ENCODE measurements at places on chromosomes 3 and 15.
A peak's percentile ranks its signal among the peaks of the same experiment; 100 is the strongest.

DNA sequence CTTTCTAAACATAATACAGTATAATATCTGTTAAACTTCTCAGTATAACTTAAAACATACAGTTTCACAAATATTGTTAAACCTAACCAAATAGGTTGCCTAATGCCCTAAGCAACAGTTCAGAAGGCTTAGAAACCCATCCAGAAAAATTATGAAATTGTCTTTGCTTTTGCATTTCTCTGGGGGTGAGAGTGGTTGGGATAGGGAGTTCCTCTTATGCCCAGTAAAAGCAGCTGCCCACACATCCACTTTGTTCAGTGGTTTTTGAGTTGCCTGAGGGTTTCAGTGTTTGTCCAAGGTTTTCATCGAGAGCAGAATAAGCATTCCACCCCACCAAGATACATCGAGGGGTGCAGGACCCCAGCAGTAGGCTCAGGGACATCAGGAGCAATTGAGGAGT is 179.4 kb downstream of the CDIN1 start:
- no peak for DNase-seq

- DNase-seq: no peak
These were observed 27.4 kb upstream of the PLXND1 start for GRCh38 chr3:129633751-129634481.

DNA sequence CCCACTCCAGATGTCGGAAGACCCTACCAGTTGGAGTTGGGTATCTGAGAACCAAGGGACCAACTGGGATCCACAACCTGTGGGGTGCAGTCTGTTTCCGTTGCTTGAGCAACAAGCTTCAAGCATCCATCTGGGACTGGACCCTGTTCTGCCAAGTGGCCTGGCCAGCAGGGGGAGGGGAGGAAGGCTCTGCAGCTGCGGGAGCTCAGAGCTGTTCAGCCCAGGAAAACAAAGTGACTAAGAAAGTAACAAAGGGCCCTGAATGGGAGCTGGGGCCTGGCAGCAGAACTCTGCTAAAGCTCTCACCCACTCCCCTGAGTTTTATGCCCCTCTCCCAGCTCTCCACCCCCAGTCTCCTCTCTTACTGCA is 2.7 kb downstream of the TYRO3 start:
- no peak for DNase-seq

DNA sequence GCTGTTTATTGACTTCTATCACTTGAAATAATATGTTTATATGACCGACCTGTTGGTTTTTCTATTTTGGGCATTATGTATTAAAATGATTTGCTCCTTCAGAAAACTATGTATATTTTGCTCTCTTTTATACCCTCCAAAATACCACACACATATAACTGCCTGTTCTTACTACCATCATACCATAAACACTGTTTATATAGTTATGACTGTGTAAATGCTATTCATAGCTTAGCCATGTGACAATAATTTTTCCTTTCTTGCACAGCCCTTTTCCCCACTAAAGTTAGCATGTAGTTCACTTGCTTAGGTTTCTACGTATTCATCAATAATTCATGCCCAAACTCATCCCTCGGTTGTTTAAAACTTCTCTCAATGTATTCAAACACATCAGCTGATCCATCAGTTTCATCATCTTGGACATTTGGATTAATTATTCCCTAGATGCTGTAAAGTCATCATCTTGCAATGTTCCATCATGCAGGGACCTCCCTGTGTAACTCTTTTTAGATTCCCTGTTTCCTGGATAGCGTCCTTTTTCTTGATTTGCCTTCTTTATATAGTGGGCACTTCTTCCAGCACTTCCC is 8.2 kb upstream of the RYK start:
- no peak for DNase-seq

GRCh38 chr3:69084326-69085167 is at the start of gene ARL6IP5:
TSS of gene ARL6IP5 (plus strand) at chr3:69084937. CDS start at chr3:69085048, 111 bp downstream.
- DNase-seq: peak; percentile 90

GRCh38 chr3:31559872-31560534 is 27.3 kb downstream of the STT3B start:
- DNase-seq: no peak

DNA sequence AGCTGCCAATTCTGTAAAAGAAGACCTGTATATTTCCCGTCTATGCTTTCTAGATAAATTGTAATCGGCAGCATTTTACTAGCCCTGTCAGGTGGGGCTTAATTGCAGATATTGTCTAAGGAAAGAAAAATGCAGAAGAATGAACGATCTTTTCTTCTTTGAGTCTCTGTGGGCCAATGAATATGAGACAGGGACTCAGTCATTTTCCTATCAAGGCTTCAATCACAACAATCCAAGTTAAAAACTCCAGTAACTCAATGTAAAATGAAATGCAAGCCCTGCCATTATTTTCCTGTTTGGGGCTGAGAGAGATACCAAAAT is 313.9 kb downstream of the MECOM start:
- no peak for DNase-seq

DNA sequence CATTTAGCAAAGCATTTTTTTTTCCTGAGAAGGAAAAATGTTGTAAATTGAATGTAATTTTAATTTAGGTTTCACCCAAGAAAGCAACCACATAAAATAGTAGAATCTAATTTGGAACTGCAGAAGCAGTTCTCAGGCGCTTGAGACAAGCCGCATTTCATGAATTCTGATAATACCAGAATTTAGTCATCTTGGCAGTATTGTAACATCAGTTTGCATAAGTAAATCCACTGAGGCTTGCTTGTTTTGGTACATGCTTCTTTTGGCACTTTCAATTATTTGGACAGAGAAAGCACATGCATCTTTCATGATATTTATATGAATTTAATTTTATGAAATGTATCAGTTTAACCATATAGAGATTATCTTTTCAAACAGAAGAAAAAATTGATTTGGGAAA is 389.7 kb upstream of the ROBO1 start:
- DNase-seq: no peak
